ENCODE measurements at places on chromosomes 2 and 18.

- no peak for DNase-seq
Measured at GRCh38 chr18:76979111-76979751, 153.4 kb downstream of the MBP start.

DNA sequence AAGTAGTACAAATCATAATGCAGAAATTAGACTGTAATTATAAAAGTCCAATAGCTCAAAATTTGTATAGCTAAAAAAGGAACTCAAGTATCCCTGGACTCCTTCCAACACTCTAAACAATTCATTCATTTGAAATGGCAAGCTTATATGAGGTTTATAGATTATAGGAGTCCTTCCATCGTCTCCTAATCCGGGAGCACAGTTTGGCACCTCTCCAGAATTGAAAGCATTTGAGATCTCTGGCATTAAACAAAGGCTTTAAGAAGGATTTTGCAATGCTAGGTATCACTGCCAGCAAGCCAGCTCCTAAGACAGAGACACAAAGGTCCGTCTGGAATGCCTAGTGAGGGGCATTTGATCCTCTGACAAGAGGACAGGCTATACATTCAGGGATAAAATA lies 90.9 kb downstream of the ACVR1 start:
- DNase-seq = peak; percentile 78

DNA sequence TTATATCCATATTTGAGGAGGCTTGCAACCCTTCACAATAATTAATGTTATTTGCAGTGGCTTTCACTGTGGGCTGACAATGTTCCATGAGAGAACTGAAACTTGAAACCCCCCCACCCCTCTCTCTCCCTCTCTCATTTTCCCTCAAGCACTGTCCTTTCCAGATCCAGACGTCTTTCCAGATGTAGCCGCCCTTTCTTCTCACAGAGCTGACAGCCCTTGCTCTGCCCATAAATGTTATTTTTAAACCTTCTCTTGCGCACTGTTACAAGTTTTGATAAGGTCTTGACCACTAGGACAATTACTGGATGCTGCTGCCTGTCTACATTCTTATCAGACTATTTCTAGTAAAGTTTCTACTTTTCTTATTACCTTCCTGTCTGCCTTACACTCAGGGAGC lies 91.4 kb upstream of the LINC00305 start:
- no peak for DNase-seq

DNA sequence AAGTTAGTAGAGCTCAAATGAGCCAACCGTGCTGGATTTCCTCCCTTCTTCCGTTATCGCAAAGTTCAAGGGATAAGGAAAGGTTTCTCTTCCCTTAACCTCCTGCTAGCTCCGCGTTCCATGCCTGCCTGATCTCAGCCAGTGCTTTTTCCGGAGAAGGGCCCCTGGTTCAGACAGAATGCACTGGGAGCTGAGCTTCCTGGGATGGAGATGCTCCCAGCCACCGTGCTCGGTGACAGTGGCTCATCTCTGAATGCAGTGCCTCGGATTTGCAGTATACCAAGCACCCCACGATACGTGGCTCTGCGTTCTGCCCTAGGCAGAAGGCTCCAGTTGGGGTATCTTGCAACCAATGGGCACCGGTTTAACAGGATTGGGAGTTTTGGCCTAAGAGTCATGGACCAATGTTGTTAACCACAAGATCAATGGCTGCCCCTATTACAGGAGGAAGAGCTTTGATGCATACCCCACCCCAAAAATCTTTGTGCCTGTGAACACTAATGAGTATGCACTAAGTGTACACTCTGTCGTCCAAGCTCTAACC lies 876 bp downstream of the CNTNAP5 start:
- no peak for DNase-seq

DNA sequence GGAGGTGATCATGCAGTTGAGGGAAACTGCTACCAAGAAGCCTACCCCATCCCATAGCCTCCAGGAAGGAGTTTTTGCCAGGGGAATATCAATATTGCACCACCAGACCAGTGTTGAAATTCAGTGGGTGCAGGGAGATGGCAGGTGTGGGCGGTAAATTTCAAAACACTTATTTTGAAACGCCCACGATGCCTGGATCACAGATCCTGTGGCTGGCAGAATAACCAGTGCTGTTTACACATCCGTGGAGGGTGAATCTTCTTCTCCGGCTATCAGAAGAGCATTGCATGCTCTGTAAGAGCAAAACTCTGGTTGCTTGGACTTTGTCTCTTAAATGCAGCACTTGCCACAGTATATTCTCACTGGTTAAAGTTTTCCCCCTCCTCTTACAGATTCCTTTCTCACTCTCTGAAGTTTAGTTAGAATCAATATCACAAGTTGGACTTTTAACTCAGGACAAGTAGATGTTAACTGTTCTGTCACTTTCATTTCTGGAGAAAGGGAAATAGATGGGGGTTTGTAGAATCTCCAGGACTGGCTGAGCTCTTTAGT lies 70.5 kb upstream of the ZCCHC2 start:
- DNase-seq = peak; percentile 30

DNA sequence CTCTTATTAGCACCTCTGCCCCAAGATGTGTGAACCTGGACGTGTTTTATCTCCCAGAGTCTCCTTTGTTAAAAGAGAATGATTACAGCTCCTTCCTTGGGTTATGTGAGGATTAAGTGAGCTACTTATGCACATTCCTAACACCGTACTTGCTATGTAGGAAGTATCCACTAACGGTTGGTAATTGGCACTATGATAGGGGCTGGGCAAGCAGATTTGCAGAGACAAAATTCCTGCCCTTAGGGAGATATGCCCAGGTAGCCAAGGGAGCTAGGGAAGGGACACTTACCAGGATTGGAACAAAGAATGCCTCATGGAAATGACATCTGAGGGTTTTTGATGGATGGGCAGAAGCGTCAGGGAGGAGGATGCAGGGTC lies 11.5 kb upstream of the ALPK2 start:
- no peak for DNase-seq

GRCh38 chr2:109065391-109065734 lies 63.6 kb upstream of the SH3RF3 start:
- no peak for DNase-seq

DNA sequence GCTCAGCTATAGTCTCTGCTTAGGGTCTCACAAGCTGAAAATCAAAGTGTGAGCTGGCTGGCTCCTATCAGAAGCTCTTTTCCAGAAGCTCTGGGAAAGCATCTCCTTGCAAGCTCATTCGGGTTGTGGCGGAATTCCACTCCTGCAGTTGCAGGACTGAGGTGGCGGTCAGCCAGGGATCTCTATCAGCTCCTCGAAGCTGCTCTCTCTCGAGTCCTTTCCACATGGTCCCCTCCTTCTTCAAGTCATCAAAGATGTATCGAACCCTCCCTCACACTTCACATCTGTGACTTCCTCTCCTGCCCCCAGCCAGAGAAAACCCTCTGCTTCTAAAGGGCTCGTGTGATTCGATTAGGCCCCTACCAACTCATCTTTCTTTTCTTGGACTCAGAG lies 141.7 kb downstream of the ZFP36L2 start:
- peak; percentile 90 for DNase-seq

DNA sequence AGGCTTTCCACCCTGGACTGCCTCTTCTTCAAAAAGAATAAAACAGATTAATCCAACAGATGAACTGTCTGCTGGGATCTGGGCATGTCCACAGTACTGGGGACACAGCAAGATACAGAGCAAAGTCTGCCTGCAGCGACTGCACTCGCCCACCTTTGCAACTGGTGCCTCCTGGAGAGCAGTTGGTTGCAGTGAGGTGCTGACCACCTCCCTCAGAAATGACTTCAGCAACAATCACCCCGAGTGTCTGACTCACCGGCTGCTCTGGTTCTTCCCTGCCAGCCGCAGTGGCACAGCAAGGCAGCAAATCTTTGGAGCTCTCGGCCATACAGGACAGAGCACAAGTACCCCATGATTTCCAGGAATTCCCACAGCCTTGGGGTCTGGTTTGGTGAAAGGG lies 179.7 kb downstream of the ANAPC1 start:
- DNase-seq = peak; percentile 47
